Body of pancreas (tissue), 4 donors: ENCODE measurements at places on chromosomes 2 and 18. TPM values are rescaled to one million over a fixed set of nuclear protein-coding genes. Genes with fewer than 3 reads are reported as not detected.

Gene CXCR1
- not detected for total RNA-seq

Gene DSG3
- not detected for total RNA-seq

Gene MYO7B
- total RNA-seq: 0.33 TPM

Gene TEX44
- not detected for total RNA-seq

Gene NT5C1B
- not detected for total RNA-seq

DNA sequence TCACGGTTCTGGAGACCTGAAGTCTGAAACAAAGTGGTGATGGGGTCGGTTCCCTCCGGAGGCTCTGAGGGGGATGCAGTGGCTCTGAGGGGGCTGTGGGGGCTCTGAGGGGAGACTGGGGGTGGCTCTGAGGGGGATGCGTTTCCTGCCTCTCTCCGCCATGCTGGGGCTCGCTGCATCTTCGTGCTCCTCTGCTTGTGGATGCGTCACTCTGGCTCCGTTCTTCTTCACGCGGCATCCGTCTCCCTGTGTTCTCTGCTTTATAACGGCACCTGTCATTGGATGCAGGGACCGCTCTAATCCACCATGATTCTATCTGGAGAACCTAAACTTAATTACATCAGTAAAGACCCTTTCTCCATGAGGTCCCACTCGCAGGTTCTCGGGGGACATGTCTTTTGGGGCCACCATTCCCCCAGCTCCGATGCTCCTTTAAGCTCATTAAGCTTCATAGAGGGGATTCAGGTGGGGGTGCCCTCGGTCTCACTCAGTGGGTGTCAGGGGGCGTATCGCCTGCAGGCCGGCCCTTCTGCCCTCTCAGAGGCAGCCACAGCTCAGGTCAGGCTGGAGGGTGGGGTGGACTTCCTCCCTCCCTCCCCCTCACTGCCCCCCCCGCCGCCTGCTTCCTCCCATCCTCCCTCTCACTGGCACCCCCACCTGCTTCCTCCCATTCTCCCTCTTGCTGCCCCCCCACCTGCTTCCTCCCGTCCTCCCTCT lies 18.4 kb downstream of the RTP5 start:
- H3K27ac ChIP-seq: no peak overlapping the region
- H3K36me3 ChIP-seq: no peaks in the 10 kb centered on the region
- no peak for DNase-seq
- H3K27me3 ChIP-seq: no peaks in the 10 kb centered on the region
- H3K4me1 ChIP-seq: peaks cover 81% of the 10 kb centered on the region

DNA sequence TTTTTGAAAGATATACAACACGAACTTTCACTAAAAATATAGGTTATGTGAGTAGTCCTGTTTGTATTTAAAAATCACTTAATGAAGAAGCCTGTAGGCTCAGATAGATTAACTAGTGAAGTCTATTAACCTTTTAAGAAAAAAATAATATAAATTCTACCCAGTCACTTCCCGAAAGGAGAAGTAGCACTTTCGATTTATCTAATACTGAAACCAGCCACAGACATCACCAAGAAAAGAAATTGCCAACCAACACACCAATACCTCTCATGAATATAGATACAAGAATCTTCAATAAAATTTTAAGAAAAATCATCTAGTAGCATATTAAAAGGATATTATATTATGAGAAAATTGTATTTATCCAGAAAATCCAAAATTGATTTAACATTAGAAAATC lies 160.5 kb downstream of the GALNT13 start:
- H3K27me3 ChIP-seq: no peaks in the 10 kb centered on the region
- H3K4me1 ChIP-seq: no peaks in the 10 kb centered on the region
- no peak overlapping the region for H3K27ac ChIP-seq
- no peak for DNase-seq
- H3K4me3 ChIP-seq: no peak overlapping the region

GRCh38 chr2:25971596-25971995 lies 10.7 kb downstream of the KIF3C start:
- no peaks in the 10 kb centered on the region for H3K4me1 ChIP-seq
- DNase-seq: no peak
- H3K27ac ChIP-seq: no peak overlapping the region
- no peaks in the 10 kb centered on the region for H3K36me3 ChIP-seq
- H3K27me3 ChIP-seq: no peaks in the 10 kb centered on the region
- H3K4me3 ChIP-seq: no peak overlapping the region

DNA sequence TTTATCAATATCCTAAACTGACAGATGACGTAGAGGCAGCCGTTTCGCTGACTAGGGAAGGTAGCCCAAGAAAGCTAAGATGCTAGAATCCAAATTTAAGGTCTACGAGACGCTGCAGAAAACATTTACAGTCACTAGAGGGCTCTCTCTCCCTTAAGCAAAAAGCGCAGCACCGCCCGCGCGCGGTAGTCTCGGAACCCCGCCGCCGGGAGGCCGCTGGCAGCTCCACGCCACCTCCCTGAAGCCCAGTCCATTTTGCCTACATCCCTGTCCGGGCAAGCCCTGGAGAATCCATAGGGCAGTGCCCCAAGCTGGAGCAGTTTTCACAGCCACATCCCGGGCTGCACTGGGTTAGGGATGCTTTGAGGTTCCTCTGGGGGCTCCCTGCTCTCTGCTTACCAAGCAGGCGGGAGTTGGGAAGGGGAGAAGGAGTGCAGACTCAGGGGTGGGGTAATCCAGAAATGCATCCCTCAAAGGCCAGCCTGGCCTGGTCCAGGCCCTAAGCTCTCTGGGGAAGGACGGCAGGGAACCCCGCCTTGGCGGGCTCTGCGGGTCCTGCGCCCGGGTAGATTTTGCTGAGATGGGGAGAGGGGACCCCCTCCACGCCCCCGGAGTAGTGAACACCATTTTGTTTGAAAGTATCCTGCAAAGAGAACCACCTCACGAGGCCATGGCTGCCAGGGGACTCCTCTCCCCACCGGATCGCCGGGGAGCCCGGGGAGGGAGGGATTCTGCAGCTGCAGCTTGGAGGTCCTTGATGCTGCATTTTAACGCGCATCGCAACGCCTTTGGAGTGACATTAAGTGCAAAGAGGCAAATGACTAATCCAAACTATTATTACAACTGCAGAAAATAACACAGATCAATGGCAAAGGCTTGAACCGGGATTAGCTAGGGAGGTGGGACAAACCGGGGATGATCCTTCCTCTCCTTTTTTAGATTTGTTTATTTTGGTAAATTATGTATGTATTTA lies 1.3 kb upstream of the DPYSL5 start:
- no peak overlapping the region for H3K4me3 ChIP-seq
- H3K27me3 ChIP-seq: peaks cover 41% of the 10 kb centered on the region
- peak; percentile 64 for DNase-seq
- H3K4me1 ChIP-seq: peaks cover 35% of the 10 kb centered on the region
- H3K27ac ChIP-seq: no peak overlapping the region

DNA sequence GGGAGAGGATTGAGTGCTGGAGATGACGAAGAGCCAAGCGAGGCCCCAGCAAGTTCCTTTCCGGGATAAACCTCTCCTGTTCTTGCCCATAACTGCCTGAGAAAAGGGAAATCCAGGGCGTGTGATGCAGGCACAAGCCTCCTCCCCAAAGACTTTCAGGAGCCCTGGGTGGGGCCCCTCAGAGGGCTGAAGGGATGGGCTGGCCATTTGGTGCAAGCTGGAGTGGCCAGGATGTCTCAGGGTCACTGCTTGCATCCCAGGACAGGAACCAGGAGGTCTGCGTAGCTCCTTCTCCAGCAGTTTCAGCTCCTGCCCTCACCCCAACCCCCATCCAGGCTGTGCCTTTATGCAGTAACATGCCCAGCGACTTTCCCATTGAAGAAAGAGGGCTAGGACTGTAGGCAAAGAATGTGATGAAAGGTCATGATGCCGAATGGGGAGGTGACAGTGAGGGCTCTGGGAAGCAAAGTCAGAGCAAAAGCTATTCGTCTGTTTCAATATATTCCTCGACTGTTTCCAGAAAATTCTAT lies 80.2 kb downstream of the PXDN start:
- H3K4me1 ChIP-seq: peaks cover 9% of the 10 kb centered on the region
- no peak for DNase-seq
- no peak overlapping the region for H3K4me3 ChIP-seq

DNA sequence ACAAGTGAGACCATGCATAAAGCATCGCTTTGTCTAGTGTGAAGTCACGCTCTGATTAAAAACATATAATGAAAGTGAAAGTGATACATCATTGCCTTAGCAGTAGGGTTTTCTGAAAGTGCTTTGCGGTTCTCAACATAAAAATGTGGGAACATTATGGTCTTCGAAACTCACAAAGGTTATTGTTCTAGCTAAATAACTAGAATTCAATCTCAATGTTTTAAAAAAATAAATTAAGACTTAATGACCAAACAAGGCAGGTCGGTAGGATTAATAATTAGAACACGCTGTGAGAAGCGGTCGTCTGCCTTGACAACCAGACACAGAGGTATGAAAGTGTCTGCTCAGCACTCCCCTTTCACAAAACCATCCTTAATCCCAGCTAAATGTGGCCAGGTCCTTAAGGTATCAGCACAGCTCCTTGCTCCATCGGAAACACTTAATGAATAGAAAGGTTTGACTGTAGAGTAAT lies 42.2 kb downstream of the KLHL14 start:
- H3K27ac ChIP-seq: no peak overlapping the region
- H3K4me3 ChIP-seq: peak overlapping the region; percentile 17
- no peaks in the 10 kb centered on the region for H3K4me1 ChIP-seq
- no peaks in the 10 kb centered on the region for H3K27me3 ChIP-seq
- no peak for DNase-seq
- no peaks in the 10 kb centered on the region for H3K36me3 ChIP-seq
